ENCODE measurements at places on chromosomes 7 and 10. TPM values are rescaled to one million over a fixed set of nuclear protein-coding genes. Genes with fewer than 3 reads are reported as not detected.

The SPDYE3 gene
- not detected for total RNA-seq

The ZNF804B gene
- total RNA-seq: not detected

DNA sequence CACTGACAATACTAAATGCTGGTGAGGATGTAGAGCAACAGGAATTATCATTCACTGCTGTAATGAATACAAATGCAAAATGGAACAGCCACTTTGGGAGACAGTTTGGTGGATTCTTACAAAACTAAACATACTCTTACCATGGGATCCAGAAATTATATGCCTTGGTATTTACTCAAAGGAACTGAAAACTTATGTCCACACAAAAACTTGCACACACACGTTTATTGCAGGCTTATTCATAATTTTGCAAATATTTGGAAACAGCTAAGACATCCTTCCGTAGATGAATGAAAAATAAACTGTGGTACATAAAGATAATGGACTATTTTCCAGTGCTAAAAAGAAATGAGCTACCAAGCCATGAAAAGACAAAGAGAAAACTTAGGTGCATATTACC, 69.6 kb downstream of the SEM1 start:
- H3K4me1 ChIP-seq: peaks cover 4% of the 10 kb centered on the region
- DNase-seq: no peak
- no peak overlapping the region for H3K4me3 ChIP-seq
- H3K27me3 ChIP-seq: no peaks in the 10 kb centered on the region
- no peak overlapping the region for H3K27ac ChIP-seq

- no peak overlapping the region for H3K4me3 ChIP-seq
- DNase-seq: no peak
- no peaks in the 10 kb centered on the region for H3K4me1 ChIP-seq
- peaks cover 6% of the 10 kb centered on the region for H3K27me3 ChIP-seq
- no peaks in the 10 kb centered on the region for H3K36me3 ChIP-seq
Observed at GRCh38 chr7:29320577-29320976, 126.0 kb downstream of the CHN2 start.

GRCh38 chr10:511101-511848, 178.2 kb downstream of the DIP2C start:
- H3K27me3 ChIP-seq: peaks cover 6% of the 10 kb centered on the region
- H3K36me3 ChIP-seq: no peaks in the 10 kb centered on the region
- H3K4me1 ChIP-seq: peaks cover 20% of the 10 kb centered on the region
- H3K4me3 ChIP-seq: no peak overlapping the region
- peak; percentile 79 for DNase-seq

The PRPS1L1 gene
- total RNA-seq: not detected

DNA sequence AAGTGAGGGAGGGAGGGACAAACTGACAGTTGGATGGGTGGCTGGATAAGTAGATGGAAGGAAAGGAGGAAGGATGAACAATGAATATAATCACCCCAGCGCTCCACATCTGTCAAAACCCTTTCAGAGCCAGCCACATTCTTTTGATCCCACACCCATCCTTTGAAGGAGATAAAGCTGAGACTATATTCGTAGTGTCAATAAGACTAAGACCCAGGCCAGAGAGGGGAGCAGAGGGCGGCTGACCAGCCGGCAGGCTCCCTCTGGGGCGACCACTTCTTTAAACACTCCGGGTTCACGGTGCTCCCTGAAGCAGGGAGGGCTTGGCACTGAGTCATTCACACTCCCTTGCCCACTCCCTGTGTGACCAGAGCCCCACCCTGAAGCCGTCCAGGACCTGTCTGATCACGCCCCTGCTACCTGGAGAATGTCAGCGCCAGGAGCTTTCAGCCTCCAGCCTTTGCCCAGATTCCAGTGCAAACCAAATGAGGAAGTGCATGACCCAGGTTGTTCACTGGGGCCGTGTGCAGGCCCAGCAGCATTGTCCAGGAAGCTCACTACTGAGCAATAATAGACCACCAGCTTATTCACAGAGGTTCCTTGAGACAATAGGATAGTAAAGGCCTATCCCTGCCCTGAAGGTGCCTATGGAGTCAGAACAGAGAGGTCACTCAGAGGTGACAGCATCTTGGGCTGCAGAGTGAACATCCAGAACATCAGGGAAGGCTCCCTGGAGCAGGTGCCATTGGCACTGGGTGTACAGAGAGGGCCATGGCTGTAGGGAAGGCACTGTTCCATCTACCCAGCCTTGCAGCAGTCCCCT, 34.4 kb downstream of the UNC5B start:
- no peak for DNase-seq
- peaks cover 42% of the 10 kb centered on the region for H3K4me1 ChIP-seq

DNA sequence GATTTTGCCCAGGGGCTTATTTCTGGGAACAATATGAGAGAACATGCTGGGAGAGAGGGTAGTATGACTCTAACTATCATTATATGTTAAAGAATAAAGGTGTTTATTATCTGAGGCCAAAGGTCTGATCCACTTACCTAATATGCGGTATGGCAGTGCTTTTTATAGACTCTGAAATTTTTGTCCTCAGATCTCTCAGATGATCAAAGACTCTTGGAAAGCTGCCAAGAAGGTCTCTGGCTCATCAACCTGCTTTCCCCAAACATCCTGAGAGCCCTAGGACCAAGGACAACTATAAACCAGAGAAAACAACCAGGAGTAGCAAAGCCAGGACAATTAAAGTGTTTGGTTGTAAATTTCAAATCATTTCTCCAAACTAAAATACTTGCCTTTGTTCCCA, 255.7 kb upstream of the LRRN3 start:
- peaks cover 28% of the 10 kb centered on the region for H3K4me1 ChIP-seq
- H3K4me3 ChIP-seq: no peak overlapping the region
- H3K36me3 ChIP-seq: 0 out of 2 replicates have a peak, but pooled peaks cover 4% of the 10 kb centered on the region
- H3K27ac ChIP-seq: no peak overlapping the region
- no peak for DNase-seq
- peaks cover 3% of the 10 kb centered on the region for H3K27me3 ChIP-seq

GRCh38 chr10:124602646-124603365, 141.2 kb downstream of the LHPP start:
- no peak for DNase-seq
- no peaks in the 10 kb centered on the region for H3K36me3 ChIP-seq
- no peaks in the 10 kb centered on the region for H3K4me1 ChIP-seq
- H3K4me3 ChIP-seq: no peak overlapping the region

DNA sequence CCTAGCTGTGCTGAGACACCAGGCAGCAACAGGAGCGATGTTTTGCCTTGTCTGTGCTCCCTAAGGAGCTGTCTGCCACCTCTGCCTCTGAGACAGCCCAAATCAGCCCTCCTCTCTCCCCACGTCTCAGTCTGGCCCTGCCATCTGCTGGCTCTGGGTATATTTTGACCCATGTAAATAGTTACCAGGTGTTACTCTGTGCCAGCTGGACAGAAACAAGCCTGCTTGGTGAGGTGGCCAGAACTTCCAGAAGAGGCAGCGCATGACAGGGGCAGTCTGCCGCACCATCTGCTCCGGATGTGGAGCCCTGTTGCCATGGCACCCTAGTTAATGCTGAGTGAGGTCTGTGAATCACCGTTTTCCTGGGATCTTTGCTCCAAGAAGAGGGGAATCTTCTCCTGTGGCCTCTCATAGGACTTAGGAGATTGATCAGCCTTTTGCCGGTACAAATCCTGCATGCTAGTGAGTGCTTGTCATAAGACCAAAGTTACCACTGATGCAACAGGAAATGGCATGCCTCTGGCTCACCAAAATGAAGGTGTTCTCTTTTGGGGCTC, 31.8 kb downstream of the GSTO2 start:
- DNase-seq: peak; percentile 99
- peak overlapping the region; percentile 86 for H3K4me3 ChIP-seq
- peaks cover 78% of the 10 kb centered on the region for H3K4me1 ChIP-seq
- H3K27me3 ChIP-seq: no peaks in the 10 kb centered on the region

- H3K27ac ChIP-seq: no peak overlapping the region
- H3K4me3 ChIP-seq: no peak overlapping the region
- no peaks in the 10 kb centered on the region for H3K27me3 ChIP-seq
- peaks cover 3% of the 10 kb centered on the region for H3K4me1 ChIP-seq
- peak; percentile 64 for DNase-seq
Observed at GRCh38 chr10:60099998-60100747, 193.8 kb upstream of the CCDC6 start.

The HOXA6 gene
- total RNA-seq: 2.6 TPM

DNA sequence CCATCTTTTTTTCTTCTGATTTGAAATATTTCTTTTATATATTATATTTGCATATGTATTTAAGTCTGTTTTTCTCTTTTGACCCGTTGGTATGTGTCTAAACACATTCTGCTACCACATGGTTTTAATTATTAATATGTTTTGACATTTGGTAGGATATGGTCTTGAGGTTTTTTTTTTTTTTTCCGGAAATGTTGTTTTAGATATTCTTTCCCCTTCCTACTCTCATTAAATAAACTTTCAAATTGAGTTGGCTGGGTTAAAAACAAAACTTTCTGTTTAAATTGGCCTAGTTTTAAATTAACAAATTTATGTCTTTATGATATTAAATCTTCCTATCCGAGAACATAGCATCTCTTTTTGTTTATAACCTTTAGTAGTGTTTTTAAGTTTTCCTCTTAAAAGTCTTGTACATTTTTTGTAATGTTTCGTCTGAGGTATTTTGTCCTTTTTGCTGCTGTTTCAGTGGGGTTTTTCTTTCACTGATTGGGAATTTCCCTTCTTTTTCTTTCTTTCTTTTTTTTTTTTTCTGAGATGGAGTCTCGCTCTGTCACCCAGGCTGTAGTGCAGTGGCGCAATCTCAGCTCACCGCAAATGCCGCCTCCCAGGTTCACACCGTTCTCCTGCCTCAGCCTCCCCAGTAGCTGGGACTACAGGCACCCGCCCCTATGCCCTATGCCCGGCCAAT, 25.4 kb downstream of the STAM start:
- no peak overlapping the region for H3K4me3 ChIP-seq
- no peak overlapping the region for H3K27ac ChIP-seq
- H3K27me3 ChIP-seq: no peaks in the 10 kb centered on the region
- H3K36me3 ChIP-seq: peaks cover 33% of the 10 kb centered on the region

DNA sequence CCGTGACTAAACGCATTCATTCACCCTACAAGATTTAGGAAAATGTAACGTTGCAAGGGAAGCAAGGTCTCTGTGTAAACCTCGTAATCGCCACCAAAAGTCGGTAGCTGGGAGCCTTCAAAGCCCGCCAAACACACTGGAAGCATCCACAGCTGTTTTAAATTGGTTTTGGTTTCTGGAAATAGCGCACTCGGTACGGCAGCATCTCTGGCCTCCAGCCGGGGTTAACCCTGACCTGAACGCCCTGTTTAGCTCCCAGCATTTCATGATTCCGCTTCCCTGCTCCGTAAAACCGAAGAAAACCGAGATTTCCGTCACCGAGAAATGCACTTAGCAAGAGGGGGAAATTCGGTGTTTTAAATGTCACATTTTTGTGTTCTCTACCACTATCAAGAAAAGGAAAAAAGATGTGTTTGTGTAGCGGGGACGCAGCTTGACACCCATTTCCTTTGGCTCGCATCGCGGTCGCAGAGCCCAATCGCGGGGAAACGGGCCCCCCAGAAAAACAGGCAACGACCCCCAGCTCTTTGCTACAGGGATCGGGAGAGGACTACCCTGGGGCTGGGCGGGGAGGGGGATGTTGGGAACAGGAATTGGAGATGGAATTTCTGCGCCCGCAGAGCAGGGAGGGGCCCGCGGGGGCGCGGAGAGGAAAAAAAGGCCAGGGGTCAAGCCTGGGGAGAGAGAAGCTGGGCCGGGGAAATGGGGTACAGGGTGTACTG, 646 bp downstream of the SGCE start:
- H3K27ac ChIP-seq: peak overlapping the region; percentile 94
- H3K27me3 ChIP-seq: peaks cover 5% of the 10 kb centered on the region
- no peaks in the 10 kb centered on the region for H3K36me3 ChIP-seq
- H3K4me3 ChIP-seq: peak overlapping the region; percentile 97

The NKX2-3 gene
- total RNA-seq: not detected

DNA sequence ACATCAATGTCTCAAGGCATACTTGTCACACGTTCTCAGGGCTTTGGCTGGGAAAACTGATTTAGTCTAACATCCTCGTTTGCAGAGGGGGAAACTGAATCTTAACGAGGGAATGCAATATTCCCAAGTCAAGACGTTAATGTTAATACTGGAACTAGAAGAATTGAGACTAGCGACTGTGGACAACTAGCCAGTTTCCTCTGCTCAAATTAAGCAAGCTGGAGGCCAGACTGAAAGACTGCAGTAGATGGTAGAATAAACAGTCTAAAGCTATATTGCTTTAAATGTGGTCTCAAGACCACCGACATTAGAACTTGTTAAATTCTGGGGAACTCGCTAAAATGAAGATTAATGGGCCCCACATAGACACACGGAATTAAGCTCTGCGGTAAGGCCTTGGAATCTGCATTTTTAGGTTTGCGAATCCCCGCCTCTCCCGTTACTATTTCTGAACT, 639 bp upstream of the TFAM start:
- no peak for DNase-seq
- H3K36me3 ChIP-seq: peaks cover 4% of the 10 kb centered on the region
- H3K27ac ChIP-seq: peak overlapping the region; percentile 89
- H3K27me3 ChIP-seq: no peaks in the 10 kb centered on the region
- H3K4me1 ChIP-seq: peaks cover 25% of the 10 kb centered on the region

- H3K27ac ChIP-seq: no peak overlapping the region
- H3K36me3 ChIP-seq: peaks cover 19% of the 10 kb centered on the region
- DNase-seq: no peak
- H3K4me1 ChIP-seq: peaks cover 14% of the 10 kb centered on the region
- H3K27me3 ChIP-seq: no peaks in the 10 kb centered on the region
Observed at GRCh38 chr7:139183878-139184338, 47.1 kb upstream of the UBN2 start.

- DNase-seq: peak; percentile 73
- H3K36me3 ChIP-seq: peaks cover 48% of the 10 kb centered on the region
- peak overlapping the region; percentile 55 for H3K4me3 ChIP-seq
- H3K4me1 ChIP-seq: peaks cover 60% of the 10 kb centered on the region
Observed at GRCh38 chr7:79461660-79462059, 8.2 kb upstream of the MAGI2 start.

- H3K27me3 ChIP-seq: peaks cover 5% of the 10 kb centered on the region
- H3K4me1 ChIP-seq: no peaks in the 10 kb centered on the region
- no peak for DNase-seq
Observed at GRCh38 chr10:24251547-24251946, 42.6 kb downstream of the KIAA1217 start.

- H3K27ac ChIP-seq: 0 out of 2 replicates have a peak overlapping the region, but pooled peaks have one; percentile 16
- H3K4me1 ChIP-seq: peaks cover 21% of the 10 kb centered on the region
- no peaks in the 10 kb centered on the region for H3K27me3 ChIP-seq
- H3K4me3 ChIP-seq: no peak overlapping the region
- DNase-seq: peak; percentile 45
Observed at GRCh38 chr10:112471878-112472487, 25.0 kb downstream of the VTI1A start.

GRCh38 chr7:150321788-150322113, 1.4 kb upstream of the LRRC61 start:
- H3K4me3 ChIP-seq: no peak overlapping the region
- H3K27ac ChIP-seq: no peak overlapping the region
- H3K4me1 ChIP-seq: peaks cover 20% of the 10 kb centered on the region
- DNase-seq: no peak
- H3K27me3 ChIP-seq: peaks cover 9% of the 10 kb centered on the region

GRCh38 chr7:106979551-106980357, 64.8 kb upstream of the PRKAR2B start:
- peaks cover 9% of the 10 kb centered on the region for H3K27me3 ChIP-seq
- H3K27ac ChIP-seq: no peak overlapping the region
- H3K4me3 ChIP-seq: no peak overlapping the region

GRCh38 chr7:31432836-31433340, 81.0 kb upstream of the ITPRID1 start:
- no peak overlapping the region for H3K4me3 ChIP-seq
- H3K4me1 ChIP-seq: no peaks in the 10 kb centered on the region
- DNase-seq: no peak
- H3K27ac ChIP-seq: no peak overlapping the region
- H3K27me3 ChIP-seq: no peaks in the 10 kb centered on the region

Measured in HFFc6 (cell line).